Body of pancreas (tissue), 4 donors: ENCODE measurements at places on chromosomes 2 and 18. TPM values are rescaled to one million over a fixed set of nuclear protein-coding genes. Genes with fewer than 3 reads are reported as not detected.

Gene HOXD4
- total RNA-seq = 0.78 TPM

Gene POTEJ
- total RNA-seq = not detected

Gene GIGYF2
- 107 TPM for total RNA-seq

Gene QPCT
- 1.3 TPM for total RNA-seq

Gene ELOA2
- total RNA-seq = not detected

Gene PDCD1
- 1.3 TPM for total RNA-seq

Gene UGT1A3
- total RNA-seq = not detected

- DNase-seq = no peak
Measured at GRCh38 chr2:12950174-12950573, 233.4 kb downstream of the TRIB2 start.

DNA sequence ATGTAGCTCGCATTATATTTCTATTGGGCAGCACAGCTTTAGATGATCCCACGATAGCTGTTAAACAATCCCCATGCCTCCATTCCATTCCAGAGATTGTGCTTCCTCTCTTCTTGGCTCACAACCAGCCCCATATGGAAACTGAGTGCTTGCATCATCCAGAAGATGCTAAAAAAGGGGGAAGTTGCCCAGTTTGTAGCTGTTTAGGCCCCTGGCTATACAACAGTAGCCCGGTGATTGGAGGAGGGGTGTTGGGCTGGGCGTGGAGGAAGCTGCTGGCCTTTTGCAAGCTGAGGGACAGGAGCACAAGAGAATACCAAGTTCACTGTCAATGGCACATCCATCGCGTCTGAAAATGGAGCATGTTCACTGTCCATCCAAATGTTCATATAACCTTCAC lies 360.2 kb downstream of the ALK start:
- no peak for DNase-seq

DNA sequence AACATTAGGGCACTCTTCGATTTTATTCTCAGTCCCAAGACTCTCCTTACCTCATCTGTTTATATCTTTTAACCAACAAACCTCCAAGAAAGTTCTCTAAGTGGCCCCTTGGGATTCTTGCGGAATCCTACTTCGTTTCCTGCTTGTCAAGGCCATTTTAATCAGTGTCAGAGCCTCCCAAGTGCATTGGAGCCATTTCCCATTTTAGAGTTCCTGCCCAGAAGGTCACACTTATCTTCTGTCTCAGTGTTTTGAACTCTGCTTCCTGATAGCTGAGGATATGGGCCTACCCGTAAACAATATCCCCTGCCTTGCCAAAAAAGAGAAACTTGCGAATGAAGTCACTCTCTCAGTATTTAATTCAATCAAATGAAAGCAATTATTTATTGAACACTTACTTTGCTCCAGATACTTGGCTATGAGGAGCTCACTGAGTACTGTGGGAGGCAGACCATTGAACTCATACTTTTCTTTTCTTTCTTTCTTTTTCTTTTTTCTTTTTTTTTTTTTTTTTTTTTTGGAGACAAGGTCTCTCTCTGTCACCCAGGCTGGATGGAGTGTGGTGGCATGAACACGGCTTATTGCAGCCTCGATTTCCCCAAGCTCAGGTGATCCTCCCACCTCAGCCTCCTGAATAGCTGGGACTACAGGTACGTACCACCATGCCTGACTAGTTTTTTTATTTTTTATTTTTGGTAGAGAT lies 5.7 kb upstream of the NOSTRIN start:
- no peak for DNase-seq

DNA sequence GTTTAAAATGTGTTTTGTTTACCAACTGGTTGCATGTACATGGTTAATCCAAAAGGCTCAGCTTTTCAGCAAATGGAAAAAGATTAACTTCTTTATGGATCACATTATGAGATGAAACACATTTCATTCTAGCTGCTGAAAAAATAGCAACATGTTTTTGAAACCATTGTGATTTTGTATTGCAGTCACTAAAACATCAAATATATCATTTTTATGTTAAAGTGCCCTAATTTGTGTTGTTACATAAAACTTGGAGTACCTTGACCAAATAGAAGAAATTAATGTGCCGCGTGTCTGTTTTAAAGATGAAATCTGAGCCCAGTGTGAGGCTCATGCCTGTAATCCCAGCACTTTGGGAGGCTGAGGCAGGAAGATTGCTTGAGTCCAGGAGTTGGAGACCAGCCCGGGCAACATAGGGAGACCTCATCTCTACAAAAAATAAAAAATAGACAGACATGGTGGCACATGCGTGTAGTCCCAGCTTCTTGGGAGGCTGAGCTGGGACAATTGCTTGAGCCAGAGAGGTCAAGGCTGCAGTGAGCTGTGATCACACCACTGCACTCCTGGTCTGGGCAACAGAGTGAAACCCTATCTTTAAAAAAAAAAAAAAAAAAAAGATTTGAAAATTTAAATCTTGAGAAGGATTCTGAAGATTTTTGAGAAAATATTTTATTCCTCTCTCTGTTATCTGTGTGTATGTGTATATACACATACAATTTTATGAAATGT lies 96.6 kb downstream of the FMNL2 start:
- DNase-seq = no peak

DNA sequence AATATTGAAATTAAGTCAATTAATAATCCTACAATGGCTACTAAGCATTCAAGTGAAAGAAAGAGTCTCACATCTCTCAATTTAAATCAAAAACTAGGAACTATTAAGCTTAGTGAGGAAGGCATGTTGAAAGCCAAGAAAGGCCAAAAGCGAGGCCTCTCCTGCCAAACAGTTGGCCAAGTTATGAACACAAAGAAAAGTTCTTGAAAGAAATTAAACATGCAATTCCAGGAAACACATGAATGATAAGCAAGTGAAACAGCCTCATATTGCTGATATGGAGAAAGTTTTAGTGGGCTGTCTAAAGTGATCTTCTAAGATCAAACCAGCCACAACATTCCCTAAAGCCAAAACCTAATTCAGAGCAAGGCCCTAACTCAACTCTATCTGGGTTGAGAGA lies 11.8 kb downstream of the RDH14 start:
- no peak for DNase-seq

GRCh38 chr2:205883965-205884364 lies 201.7 kb downstream of the NRP2 start:
- no peak for DNase-seq

DNA sequence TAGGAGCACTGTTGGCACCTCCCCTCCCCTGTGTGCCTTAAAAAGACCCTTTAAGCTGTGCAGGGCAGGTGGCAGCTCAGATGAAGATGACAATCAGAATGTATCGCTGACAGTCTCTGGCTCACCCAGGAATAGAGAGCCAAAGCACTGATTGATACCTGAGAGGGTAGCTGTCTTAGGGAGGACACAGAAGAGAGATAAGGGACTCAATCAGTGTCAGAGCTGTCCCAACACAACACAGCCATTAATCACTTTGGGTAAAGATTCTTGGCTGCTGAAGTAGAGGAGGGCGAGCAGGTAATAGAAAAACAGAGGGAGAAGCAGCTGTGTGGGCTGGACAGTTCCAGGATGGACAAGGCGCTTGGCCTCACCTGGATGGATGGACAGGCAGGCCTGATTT lies 124.9 kb downstream of the NRP2 start:
- no peak for DNase-seq

DNA sequence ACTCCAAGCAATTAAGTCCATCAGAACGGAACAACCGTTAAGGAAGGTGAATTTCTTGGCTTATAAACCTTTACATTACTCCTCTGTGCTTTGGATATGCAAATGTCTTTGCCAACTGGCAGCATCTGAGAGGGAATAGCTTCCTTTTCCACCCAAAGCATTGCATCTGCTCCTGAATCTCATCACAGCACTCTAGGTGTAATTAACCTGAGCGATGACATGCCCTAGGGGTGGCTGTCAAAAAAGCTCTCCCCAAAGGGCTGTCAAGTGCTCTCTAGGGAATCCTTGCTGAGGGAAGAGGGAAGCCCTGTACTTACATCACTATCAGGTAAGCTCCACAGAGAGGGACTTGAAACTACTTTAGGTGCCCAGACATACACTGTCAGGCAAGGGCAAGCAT lies 5.5 kb upstream of the SMARCAL1 start:
- DNase-seq = no peak

GRCh38 chr2:31233741-31234682 lies at the start of gene EHD3:
Gene EHD3 (plus strand): TSS chr2:31234152. CDS start chr2:31234622, 470 bp downstream.
- DNase-seq = peak; percentile 88

DNA sequence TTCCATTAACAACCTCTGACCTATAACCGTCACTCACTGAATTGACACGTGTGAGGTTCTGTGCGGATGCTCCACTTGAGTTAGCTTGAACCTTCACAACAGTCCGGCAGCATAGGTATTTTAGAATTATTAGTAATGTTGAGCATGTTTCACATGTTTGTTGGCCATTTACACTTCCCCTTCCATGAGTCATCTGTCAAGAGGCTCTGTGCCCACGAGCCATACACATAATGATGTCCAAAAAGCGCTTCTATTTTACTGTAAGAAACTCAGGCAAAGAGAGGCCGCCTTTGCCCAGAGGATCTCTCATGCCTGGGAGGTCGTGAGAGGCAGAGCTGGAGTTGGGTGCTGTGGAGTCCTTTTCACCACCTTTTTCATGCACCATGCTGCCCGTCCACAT lies 28.9 kb upstream of the TMEM214 start:
- DNase-seq = no peak

GRCh38 chr2:608297-608696 lies 68.9 kb downstream of the TMEM18 start:
- no peak for DNase-seq

DNA sequence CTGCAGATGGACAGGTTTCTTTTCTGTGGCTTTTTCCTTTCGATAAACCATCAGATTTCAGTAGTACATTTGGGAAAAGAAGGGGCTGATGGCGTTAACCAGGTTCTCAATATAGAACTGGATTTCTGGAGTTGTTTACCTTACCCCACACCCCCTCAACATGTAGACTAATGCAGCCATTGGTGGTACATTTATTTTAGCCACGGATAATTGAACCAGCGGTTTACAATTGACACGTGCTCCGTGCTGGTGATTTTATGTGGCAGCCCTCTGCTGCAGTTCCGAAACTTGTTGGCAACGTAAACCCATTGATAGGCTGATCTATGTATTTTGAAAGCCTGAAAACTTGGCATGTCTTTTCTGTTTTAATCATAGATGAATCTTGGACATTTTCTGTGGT lies 5.4 kb downstream of the SOX11 start:
- no peak for DNase-seq

GRCh38 chr2:11873356-11874154 lies 127.1 kb downstream of the LPIN1 start:
- DNase-seq = peak; percentile 20

DNA sequence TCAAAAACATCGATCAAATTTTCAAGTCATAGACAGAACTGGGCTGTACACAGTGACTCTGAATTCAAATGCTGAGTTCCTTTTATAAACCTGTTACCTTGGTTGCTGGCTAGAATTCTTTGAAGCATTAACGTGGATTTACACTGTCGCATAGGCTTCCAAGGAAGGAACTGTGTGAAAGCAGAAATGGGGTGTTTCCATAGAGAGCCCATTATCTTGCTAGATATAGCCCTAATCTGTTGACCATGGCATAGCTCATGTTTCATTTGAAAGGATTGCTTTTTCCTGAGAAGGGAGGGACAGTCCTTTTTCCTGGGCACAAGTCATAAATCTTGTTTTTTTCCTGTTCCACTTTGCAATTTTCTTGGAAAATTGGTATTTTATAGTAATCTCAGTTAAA lies 73.8 kb upstream of the NEUROD1 start:
- DNase-seq = no peak

DNA sequence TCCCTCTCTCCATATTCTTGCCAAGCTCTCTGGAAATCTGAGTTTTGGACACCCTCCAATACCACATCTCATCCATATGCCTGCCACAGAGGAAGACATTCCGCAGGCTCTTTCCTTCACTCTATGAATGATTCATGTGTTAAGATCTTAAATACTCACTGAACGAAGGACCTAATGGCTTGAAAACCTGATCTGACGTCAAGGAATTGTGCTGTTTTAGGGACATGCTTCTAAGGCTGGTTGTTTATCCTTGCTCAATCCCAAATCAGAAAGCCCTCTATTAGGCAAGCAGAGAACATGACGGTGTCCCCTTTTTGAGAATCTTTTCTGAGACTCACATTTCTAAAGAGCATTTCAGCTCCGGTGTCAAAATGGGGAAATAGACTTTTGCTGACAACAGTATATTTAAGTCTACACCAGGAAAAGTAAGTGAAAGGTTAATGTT lies 83.7 kb upstream of the GALNT5 start:
- peak; percentile 14 for DNase-seq

DNA sequence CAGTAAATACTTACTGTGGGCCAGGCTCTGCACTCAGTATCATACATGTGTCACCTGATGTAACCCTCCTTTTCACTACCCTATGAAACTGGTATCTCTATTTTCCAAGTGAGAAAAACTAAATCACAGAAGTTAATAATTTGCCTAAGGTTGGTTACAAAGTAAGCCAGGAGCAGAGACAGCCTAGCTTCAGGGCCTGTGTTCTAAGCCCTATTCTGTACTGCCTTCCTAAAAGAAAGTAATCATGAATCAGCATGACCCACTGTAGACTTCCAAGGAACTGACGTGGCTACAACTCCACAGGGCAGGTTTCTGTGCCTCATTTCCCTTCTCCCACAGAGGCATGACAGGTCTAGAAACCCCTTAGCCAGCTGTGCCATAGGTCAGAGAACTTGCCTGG lies 14.3 kb downstream of the ZNF142 start:
- no peak for DNase-seq

- no peak for DNase-seq
Measured at GRCh38 chr2:179817181-179817841, 44.1 kb downstream of the ZNF385B start.

- no peak for DNase-seq
Measured at GRCh38 chr18:76554547-76555222, 59.6 kb upstream of the ZNF516 start.

GRCh38 chr18:78603102-78603983 lies 376.3 kb upstream of the SALL3 start:
- DNase-seq = no peak

GRCh38 chr18:31741097-31741735 lies 19.5 kb downstream of the SLC25A52 start:
- DNase-seq = peak; percentile 58

DNA sequence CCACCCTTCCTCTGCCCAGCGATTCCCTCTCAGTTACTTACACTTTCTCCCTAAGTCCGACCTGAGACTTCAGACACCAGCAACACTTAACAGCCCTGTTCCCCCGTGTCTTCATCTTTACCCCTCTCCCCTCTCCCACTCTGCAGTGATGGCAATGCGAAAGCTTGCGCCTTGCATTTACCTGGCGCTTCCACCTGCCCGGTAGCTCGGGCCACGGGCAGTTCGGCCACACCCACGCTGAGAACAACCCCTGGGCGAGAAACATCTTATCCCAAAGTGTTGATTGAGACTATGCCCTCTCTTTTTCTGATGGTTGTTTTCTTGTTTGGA lies 558 bp downstream of the DNAJC10 start:
- DNase-seq = peak; percentile 53

- no peak for DNase-seq
Measured at GRCh38 chr2:68118816-68119215, 38.9 kb upstream of the PNO1 start.

- DNase-seq = no peak
Measured at GRCh38 chr2:182432051-182432450, 5.2 kb upstream of the PDE1A start.

DNA sequence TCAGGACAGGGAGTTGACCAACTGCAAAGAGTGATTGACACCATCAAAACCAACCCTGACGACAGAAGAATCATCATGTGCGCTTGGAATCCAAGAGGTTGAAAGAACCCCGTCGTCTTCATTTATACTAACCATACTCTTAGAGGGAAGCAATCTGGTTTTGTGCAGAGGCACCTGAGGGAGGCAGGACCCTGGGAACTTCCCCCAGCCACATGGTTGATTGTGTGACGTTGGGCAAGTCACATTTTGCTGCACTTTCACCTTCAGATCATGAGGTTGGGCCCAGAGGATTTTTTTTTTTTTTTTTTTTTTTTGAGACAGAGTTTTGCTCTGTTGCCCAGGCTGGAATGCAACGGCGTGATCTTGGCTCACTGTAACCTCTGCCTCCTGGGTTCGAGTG lies 11.6 kb downstream of the TYMS start:
- no peak for DNase-seq
